ENCODE measurements at places on chromosomes 4 and X.
A peak's percentile ranks its signal among the peaks of the same experiment; 100 is the strongest.

DNA sequence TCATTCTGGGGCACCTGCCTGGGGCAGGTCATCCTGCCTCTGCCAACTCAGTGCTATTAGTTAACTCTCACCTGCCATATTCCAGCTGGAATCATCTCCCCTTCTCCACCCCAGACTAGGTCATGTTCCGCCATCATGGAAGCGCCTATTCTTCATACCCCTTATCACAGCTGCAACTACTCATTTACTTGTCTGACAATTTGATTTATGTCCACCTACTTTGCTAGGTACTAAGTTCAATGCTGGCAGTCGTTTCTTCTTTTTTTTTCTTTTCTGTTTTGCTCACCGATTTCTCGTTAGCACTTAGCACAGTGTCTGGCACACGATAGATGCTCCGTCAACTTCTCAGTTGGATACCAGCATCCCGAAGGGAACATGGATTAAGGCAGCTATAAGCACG is 1.1 kb upstream of the FMR1 start:
- DNase-seq = no peak

GRCh38 chrX:129959493-129959832 is 23.0 kb upstream of the BCORL1 start:
- no peak for DNase-seq

DNA sequence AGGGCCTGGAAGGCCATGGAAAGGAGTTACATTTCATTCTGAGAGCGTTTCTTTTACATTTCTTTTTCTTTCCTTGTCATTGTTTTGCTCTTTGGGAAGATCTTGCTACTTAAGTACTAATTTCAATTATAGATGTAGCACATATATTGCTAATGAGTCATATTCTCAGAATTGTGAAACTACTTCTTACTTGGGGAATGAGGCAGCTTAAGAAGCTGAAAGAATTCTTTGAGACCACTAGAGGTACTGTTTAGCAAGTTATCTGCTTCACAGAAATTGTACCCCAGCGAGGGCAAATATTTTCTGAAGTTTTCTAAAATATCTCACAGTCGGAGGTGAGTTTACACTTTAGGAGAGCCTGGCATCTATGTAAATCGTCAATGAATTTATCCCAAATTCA is 100.6 kb downstream of the AFF2 start:
- DNase-seq = peak; percentile 13

DNA sequence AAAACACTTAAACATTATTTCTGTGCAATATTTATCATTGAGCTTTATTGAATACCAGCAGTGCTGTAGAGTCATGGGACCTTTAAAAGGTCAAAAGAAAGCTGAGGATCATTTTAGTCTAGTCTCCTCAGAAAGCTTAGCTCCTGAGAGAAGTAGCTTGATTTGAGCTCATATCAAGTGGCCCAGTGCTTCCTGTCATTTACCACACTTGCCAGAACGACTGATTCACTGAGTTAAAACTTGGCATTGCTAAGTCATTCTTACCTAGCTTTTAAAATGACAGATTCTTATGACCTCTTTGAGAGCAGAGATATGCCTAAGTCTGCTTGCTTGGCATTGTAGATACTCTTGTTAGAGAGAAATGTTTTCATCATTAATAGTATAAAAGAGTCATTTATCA is 15.2 kb downstream of the SEPTIN11 start:
- no peak for DNase-seq

- DNase-seq = no peak
These were observed 16.6 kb upstream of the UBA6 start for GRCh38 chr4:67717586-67717985.

DNA sequence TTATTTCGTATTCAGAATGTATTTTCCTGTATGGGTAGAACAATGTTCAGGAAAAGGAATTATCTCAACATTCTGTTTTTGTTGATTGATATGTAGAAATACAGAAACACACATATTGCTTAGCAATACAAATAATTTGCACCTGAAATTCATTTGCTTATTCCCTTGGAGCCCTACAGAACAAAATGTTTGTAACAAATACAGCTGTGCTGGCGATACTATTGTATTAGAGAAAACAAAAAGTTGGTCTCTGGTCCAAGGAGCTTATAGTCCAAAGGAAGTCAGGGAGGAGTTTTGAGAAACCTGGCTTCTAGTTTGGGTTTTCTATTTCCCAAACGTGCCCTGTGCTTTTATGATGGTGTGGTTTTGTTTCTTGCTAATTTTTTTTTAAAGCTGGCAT is 37.8 kb upstream of the CAPN6 start:
- no peak for DNase-seq

Data from astrocyte of the cerebellum (primary cell).